ENCODE measurements at places on chromosomes 5 and 9.

GRCh38 chr5:62142351-62142750, 163.7 kb upstream of the KIF2A start:
- DNase-seq = peak; percentile 39

GRCh38 chr9:107180206-107180605, 102.9 kb upstream of the RAD23B start:
- no peak for DNase-seq

GRCh38 chr9:91603932-91604331, 180.3 kb upstream of the NFIL3 start:
- DNase-seq = no peak

GRCh38 chr5:64161420-64161819, 4.2 kb upstream of the RNF180 start:
- no peak for DNase-seq

DNA sequence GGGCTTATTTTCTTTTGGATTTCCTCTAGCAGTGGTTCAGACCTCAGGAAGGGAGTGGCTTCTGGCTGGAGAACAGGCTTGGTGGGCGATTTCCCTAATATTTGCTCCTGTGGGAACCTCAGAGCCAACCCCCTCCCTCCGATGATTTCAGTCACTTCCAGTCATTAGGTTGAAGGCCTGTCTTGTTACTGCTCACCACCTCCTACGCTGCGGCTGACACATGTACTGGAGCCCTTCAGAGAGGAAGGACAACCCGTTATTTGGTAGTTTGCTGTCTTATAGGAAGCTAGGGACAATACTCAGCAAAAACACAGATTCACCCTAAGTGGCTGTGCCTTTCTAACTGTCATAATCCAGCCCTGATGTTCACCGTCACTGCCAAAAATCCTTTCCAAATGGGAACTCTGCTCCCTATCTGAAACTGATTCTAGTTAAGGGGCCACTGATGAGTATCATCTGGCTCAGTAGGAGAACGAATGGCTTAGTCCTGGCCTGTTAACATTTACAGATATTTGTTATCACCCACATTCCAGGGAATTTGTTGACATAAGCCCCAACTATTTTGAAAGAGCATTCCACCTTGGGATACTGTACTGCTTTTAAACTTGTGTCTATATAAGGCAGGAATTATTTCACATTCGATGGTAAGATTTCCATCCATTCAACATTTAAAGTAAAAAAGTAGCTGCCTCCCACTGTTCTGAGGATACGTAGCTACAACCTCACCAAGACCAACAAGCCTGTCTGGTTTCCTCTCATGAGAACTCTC, 29.3 kb upstream of the ANKH start:
- DNase-seq = no peak

DNA sequence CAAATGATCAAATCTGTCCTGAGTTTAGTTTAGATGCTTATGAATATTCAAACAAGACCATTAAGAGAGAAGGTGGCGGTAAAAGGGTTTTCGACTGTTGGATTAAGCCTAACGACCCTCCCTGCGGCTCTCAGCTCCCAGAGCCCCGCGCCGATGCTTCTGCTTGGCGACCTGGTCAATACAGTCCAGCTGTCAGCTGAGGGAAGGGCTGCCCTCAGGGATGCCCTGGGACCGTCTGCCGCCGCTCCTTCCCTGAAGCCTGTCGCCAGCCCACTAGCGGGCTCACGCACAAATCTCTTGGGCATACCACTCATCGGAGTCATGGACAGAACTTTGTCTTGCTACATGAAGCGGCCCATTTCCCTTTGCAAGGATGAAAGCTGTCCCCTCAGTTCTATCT, 136.6 kb upstream of the RAPGEF1 start:
- peak; percentile 23 for DNase-seq

- no peak for DNase-seq
Observed at GRCh38 chr9:89340332-89340731, 22.0 kb downstream of the SECISBP2 start.

DNA sequence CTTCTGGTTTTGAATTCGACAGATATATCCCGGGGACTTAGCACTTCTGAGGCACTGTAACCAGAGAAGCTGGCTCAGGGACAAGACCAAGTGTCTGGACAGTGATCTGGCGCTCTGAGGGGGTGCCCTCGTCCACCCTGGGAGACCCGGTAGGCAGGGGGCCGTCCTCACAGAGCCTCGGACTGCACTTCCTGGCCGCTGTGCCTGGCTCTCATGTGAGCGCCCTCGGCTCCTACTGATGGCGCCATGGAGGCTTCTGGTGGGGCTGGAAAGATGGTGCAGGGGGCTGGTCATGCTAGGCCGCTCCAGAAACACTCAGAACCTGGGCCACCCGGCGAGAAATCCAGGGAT, 18.8 kb upstream of the SLC6A3 start:
- DNase-seq = no peak

GRCh38 chr5:159884917-159885620, 31.2 kb upstream of the ADRA1B start:
- no peak for DNase-seq

DNA sequence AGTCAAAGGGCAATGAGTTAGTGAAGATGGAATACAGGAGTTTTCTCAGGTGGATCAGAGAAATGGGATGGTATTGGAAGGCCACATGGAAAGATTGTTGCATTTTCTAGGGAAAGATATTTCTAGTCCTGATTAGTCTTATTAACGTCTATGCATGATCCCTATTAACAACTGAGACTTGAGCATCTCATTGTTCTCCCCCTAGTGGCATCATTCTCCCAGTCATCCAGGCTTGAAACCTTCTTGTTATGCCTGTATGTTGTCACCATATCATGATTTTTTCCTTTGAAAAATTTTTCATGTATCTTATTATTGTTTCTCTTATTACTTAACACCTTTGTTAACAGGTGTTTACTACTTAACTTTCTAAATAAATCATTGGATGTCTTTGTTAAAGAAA, 34.4 kb downstream of the KIF2A start:
- peak; percentile 43 for DNase-seq

DNA sequence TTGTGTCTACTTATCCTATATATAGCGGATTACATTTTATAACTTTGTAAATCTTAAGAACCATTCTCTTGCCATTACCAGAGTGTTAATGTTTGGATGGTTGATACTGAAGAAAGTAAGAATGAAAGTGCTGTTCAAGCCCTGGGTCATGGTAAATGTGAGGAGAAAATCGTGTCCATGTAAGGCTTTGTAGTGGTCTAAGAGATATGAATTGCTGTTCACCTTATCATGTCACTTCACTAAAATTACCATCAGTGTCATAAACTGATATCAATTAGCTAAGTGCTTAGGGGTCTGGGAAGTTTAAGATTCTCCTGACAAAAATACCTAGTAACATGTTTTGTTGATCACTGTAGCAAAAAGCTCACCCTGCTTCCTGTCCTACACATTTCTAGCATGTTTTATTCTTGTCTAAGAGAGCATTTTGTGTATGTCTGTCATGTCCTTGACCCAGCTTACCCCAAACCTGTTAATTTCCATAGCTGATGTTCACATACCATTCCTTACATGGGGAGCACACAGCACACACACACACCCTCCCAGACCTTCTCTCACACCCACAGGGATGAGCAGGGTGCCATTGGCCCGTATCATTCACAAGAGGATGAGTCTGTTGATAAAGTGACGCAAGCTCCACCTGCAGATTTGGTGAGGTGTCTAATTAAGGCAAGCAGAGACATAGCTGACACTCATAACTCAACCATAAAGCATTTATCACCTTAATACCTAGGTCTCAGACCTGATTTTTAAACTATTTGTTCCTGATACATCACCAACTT, 125.1 kb upstream of the PAM start:
- no peak for DNase-seq

DNA sequence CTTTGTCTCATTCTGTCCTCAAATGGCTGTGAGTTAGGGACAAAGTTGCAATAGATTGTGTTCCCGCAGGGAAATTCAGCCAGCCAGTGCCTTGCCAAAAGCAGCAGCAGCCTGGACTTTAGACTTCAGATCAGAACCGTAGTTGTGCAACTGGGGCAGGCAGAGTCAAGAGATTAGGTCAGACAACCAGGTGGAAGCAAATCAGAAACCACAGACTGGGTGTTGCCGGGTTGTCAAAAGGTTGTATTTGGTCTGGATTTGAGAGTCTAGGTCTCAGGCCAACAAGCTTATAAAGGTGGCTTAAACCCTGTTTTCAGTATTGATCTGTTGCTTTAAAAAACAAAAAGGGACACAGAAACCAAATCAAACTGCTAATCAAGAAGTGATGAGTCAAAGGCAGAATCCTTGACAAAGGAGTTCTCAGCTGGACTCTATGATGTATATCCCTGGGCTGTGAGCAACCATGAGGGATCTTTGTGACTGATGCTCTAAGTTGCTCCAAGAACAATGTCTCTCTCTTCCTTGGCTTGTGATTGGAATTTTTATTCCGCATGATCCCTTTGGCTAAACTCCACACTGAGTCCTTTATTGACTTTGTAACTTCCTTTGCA, 20.9 kb downstream of the RFK start:
- DNase-seq = peak; percentile 17

DNA sequence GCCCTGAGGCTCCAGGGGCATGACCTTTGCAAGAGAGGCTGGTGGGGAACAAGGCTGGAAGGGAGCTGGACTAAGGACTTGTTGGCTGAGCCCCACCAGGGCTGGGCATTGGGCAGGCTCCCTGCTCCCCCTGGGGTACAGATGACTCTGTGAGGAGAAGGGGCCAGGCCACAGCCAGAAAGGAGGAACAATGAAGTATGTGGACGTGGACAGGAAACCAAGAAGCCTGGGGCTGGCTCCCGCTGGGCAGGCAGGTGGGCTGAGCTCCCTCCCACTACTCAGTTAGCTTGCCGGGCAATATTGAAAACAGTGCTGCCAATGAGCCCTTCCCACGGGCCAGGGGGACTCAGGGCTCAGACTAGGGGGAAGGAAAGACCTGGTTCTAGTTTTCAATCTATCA, 66.1 kb upstream of the SPTLC1 start:
- peak; percentile 33 for DNase-seq

DNA sequence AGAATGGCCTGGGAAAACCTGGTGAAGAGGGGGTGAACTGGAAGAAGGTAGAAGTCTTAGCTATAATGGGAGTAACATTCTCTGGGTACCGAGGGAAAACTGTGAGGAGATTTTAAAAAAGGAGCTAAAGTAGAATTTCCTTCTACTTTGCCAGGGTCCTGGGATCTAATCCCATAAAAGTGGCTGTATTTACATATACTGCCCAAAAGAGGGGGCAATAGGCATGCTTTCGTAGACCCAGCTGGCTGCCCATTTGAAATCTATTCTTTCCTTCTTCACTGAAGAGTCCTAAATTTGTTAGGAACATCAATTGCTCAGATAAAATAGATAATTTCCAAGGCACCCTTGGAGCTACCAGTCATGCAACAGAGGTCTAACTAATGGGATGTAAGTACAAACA, 159.2 kb downstream of the CDC42SE2 start:
- peak; percentile 57 for DNase-seq

DNA sequence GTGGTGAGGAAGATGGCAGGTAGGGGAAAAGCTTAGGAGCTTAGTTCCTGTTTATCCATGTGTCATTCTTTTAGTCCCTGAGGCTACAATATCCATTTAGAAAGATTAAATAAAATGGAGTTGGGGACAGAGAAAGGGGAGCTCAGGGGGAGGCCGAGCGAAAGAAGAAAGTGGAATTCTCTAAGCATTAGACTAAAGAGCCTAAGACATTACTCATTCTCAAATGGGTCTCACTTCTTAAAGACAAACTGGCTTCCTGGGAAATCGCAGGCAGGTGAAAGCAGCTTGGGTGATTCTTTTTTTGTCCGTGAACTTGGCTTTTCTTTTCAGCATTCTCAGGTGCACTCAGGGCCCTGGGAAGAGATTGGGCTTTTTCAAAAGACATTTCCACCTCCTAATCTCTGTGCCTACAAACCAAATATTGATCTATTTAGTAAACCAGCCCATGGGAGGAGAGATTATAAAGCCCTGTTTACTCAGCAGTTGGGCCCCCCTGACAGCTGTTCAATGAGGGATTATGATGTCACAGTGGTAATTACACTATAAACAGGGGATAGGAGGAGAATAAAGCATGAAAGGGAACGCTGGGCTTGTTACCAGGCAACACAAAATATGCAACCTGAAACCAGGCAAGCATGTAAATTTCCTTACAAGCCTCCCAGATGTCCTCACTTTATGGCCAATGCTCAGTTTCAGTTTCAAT, 584.0 kb downstream of the ACTL7B start:
- DNase-seq = peak; percentile 99

GRCh38 chr5:149071756-149072155, 8.9 kb upstream of the SH3TC2 start:
- no peak for DNase-seq

GRCh38 chr5:144141585-144141984, 28.9 kb downstream of the YIPF5 start:
- peak; percentile 49 for DNase-seq

- DNase-seq = peak; percentile 58
Observed at GRCh38 chr9:2018162-2018643, 3.1 kb downstream of the SMARCA2 start.

- no peak for DNase-seq
Observed at GRCh38 chr9:13205824-13206223, 73.7 kb downstream of the MPDZ start.

DNA sequence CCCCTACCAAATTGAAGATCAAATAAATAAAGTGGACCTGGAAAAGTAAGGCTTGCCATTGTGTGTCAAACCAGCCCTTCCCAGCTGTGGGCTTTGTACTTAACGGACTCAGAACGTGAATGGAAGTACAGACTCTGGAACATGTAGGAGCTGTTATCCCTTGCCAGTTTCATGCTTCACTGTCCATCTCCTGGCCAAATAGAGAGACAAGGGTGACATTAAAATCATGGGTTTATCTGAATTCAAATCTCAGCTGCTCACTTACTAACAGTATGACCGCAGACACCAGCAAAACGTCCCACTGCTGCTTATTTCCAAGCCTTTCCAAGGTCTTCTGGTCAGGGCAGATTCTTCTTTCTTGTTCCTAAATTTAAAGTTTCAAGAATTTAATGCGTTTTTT, 52.2 kb downstream of the EXOSC2 start:
- peak; percentile 27 for DNase-seq

GRCh38 chr5:124025306-124025845, 513.4 kb downstream of the CSNK1G3 start:
- DNase-seq = no peak

DNA sequence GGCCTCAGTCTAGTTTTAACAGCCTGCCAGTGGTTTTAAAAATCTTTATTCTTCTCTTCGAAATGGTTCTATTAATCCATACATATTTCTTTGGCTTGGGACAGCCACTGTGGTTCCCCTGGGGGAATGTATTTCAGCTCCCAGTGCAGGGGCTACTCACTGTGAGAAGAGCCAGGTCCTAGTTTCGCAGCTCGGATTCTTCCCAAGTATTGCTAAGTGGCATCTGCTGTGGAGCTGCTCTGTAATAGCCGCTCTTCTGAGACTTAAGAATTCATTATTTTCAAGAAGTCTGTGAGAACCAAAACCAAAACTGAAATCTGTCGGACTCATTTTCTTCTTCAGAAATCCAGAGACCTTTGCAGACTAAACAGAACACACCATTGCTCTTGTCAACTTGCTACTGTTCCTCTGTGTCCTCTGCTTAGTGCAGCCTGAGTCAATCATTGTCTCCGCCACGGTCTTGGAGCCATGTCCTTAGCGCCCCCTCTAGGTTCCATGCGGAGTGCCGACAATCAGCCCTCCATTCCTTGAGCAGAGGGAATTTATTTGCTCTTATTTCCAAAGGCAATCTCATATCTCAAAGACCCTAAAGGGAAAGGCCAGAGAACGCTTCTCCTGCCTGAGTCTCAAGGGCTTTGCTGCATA, 478.2 kb downstream of the SPATA31D1 start:
- peak; percentile 46 for DNase-seq

GRCh38 chr9:97840521-97840920, 12.5 kb upstream of the FOXE1 start:
- no peak for DNase-seq

All from NCI-H69 (cell line).